ENCODE measurements at places on chromosomes 4 and X.

- DNase-seq = no peak
Measured at GRCh38 chr4:71974681-71975080, 57.1 kb upstream of the NPFFR2 start.

DNA sequence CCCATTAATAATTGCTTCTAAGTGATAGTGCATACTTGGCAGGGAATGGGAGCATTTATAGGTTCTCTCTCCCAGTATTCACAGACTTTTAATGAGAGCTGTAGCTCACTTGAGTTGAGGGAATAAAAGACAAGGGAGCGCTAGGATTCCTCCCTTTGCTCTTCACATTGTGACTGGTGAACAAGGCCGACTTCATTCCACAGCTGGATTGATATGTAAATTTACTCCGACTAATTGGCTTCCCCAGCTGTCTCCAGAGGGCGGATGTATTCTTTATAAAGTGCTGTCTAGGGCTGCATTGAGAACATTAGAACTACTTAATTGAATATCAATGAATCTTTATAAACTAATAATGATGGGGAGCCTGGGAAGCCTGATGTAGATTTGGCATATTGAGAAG is 63.4 kb downstream of the GPR50 start:
- DNase-seq = no peak

DNA sequence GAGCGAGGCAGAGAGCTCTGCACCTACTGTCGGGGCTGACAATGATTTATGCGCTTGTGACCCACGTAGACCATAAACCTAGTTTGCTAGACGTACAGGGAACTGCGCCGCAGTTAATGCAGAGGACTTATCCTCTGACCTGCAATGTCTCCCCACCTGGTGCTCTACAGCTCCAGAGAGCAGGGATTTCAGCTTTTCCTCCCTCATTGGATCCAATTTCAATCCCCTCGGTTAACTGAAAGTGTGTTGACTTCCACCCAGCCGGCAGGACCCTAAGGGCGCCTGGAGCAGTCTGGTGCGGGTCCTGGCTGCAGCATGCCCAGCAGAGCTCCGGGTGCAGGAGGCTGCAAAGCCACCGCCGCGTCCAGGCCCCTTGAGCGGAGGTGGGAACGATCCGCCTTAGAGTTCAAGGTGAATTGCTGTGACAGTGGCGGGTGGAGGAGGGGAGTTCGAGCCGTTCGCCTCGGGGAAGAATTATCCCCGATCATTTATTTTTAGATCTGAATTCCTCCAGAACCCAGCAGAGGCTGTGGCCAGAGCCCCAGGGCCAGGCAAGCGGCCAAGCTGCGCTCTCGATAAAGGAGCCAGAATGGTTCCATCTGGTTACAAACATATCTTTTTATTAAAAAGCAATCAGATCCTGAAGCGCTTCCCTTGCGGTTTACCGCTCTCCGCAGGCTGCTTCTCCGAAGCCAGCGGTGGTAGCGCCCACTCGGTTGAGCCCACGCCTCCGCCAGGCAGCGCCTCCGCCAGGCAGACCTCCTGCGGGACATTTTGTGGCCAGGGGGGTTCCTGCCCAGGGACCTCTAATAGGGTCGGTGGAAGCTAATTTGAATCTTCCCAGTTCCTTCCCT is 66.0 kb downstream of the FBXO8 start:
- DNase-seq = no peak

DNA sequence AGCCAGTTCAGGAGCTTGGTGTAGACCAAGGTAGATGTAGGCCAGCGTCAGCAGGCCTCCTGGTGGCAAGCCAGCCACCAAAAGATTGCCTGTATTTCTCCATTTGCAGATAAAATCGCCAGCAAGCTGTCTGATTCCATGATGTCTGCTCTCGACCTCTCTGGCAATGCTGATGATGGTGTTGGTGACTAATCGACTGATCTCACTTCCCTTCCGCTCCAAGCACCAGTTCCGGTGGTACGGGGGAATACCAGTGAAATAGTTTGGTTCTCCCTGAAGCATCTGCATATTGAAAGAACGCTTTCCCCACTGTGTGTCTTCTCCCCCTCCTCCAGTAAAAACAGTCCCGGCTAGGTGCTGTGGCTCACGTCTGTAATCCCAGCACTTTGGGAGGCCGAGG is 30.4 kb downstream of the GNL3L start:
- DNase-seq = no peak

DNA sequence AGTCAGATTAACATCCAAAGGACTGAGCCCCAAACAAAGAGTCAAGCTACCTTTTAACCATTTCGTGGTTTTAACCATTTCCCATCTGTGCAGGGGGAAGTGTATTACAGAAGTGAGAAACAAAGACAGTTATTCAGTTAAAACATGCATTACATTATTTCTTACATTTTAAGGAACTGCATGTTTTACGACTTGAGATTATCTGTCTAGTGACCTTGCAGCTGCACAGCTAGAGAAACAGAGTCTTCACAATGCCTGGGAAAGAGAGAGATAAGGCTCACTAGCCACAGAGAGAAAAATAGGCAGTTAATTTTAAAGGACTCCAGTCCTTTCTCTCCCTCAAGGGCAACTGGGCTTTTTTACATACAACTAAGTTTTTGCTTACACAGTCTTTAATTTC is 48.7 kb upstream of the KLHL4 start:
- no peak for DNase-seq

DNA sequence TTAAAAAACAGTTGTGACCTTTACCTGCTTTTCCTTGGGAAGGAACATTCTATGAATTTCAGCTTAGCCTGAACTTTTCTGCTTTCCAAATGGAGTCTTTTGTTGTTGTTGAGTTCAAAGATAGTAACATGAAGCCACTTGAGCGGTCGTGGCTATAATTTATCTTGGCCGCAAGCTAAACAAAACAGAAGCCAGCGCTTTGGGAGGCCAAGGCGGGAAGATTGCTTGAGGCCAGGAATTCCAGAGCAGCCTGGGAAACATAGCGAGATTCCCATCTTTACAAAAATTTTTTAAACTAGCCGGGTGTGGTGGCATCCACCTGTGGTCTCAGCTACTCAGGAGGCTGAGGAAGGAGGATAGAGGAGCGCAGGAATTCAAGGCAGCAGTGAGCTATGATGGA is 29.9 kb downstream of the TKTL1 start:
- DNase-seq = no peak

- no peak for DNase-seq
Measured at GRCh38 chr4:113316879-113317278, 267.4 kb downstream of the ANK2 start.

DNA sequence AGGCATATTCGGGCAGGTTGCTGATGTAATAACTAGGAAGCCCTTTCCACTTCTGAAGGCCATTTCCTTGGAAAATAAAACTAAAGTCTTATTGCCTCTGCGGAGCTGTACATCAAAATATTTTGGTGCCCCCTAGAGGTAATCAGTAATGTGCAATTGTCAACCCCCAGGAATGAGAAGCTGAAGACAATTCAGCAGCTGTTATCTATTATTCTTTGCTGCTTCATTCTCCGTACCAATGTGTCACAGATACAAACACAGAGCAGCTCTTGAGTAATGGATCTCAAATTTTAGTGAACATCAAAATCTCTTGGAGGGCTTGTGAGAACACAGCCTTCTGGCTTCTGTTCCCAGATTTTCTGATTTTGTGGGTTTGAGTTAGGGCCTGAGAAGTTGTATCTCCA is 3.5 kb upstream of the SLIT2 start:
- DNase-seq = peak; percentile 26

- no peak for DNase-seq
Measured at GRCh38 chrX:120335289-120335688, 24.0 kb upstream of the TMEM255A start.

DNA sequence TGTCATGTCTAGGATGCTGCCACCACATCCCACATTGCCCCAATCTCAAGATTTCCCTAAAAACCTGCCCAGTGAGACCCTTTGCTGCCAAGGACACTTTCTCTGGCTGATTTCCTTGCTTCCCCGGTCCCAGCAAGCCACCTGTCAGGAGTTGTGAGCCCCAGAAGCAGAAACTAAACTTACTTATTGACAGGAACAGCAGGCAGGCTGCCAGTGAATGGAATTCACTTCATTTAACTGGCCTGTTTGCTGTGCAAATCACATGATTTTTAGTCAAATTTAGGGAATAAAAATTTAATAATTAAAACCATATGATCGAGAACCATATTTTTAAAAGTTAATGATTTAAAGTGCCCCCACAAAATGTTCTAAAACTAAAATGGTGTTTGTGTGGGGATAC is 48.5 kb downstream of the MAMLD1 start:
- no peak for DNase-seq

- DNase-seq = no peak
Measured at GRCh38 chr4:139528377-139529005, 27.5 kb downstream of the SETD7 start.

- DNase-seq = no peak
Measured at GRCh38 chr4:136750897-136751296, 781.4 kb downstream of the PCDH18 start.

Data from NCI-H2171 (cell line).